ENCODE measurements at places on chromosomes 12 and 14.

DNA sequence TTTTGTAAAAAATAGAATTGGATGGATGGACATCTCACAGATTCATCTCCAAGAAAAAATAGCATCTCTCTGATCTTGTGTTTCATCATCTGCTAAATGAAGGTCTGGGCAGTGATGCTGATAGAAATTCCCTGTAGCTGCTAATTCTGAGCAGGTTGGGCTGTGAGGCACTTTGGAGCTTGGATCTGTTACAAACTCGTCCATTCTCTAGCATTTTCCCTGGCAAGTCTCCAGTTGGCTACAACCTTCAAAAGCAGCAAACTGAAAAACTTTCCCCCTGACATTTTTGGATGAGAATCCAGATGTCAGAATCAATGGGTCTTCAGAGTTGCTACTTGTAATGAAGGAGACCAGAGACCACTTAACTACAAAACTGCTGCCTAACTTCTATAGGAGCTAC, 72.7 kb downstream of the TPH2 start:
- DNase-seq, result peak; percentile 2

GRCh38 chr14:71481021-71481654, 451.1 kb upstream of the RGS6 start:
- no peak for DNase-seq

DNA sequence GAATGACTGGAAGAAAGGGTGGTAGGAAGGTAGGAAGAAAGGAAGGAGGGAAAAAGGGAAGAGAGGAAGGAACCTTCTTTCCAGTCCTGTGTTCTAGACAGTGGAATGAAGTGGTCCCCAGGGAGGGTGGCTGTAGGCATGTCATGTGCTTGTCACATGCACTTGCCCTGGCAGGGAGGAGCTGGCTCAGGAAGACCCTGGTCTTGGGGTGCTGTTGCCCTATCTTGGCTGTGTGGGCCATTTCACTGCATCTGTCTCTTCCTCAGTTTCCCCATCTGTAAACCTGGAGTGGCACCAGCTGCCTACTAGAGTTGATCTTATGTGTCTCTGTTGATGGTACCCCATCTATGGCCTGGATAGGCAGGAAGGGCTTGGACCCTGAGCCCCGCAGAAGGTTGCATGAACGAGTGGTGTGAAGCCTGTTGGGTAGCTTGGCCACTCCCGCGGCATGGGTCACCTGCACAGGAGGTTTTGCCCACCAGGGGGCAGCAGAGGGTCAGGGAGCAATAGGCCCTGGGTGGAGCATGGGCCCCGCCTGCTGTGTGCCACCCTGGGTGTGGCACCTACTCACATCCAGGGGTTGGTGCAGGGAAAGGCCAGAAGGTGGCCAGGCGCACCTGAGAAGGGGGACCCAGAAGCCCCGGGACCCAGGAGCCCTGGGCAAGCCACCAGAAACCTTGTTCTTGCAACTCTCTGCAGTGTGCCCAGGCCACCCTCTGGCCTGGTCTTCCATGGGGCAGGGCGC, 25.1 kb downstream of the MEG3 start:
- DNase-seq, result peak; percentile 33

- DNase-seq, result no peak
Measured at GRCh38 chr12:53046655-53047220, 3.1 kb upstream of the TNS2 start.

GRCh38 chr14:44494137-44494536, 12.9 kb downstream of the FSCB start:
- DNase-seq, result no peak

- DNase-seq, result no peak
Measured at GRCh38 chr14:63960926-63961567, 108.2 kb downstream of the SYNE2 start.

GRCh38 chr14:101108579-101109346, 205.2 kb upstream of the RTL1 start:
- no peak for DNase-seq

DNA sequence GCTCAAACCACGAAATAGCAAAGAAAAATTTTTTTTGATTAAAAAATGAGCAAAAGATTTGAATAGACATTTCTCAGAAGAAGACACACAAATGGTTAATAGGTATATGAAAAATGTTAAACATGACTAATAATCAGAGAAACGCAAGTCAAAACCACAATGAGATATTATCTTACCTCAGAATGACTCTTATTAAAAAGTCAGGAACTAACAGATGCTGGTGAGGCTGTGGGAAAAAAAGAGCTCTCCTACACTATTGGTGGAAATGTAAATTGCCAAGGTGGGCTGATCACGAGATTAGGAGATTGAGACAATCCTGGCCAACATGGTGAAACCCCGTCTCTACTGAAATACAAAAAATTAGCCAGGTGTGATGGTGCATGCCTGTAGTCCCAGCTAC, 315.5 kb upstream of the FLRT2 start:
- DNase-seq, result no peak

DNA sequence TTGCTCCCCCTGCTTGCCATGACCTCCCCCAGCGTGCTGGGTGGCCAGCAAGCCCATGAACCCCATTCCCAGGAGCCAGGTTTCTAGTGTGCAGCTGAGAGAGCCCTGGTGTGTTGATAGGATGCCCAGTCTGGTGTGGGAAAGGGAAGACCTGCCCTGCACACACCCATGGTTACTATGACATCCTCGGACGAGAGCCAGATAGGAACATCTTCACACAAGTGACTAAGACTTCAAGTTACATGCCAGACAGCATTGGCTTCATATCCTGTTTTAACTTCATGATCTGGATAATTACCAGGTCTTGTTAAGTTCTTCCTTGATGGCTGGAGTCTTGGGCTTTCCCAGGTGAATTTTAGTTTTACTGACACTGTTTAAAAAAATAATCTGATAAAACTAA, 196.6 kb upstream of the EGLN3 start:
- no peak for DNase-seq

DNA sequence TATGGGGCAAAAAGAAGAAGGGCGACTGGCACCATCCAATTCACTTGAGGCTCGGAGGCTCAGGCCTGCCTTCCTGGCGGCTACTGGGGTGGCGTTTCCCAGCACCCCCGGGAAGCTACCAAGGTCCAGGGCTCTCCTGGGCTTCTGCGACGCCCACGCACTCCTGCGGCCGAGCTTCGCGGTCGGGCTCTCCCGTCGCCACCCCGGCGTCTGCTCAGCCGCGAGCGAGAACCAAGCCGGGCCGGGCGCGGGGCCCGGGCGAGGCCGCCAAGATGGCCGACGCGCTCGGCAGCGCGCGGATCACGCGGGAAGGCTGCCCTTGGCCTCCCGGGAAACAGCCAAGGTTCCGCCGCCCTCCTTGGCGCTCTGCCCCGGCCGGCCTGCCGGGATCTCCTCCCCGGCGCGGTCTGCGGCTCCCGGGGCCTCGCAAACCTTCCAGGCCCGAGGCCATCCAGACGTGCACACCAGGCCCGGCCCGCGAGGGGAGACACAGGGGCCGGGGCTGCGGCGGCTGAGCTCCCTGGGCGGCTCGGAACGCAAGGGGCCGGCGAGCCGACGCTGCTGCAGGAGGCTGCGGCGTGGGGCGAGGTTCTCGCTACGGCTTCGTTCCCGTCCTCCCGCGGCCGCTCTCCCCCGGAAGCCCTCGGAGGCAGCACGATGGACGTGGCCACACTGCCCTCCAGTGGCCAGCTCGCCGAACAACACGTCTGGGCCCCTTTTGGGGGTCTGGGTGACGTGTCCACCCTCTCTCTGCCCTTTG, 23.5 kb upstream of the ZFP36L1 start:
- peak; percentile 82 for DNase-seq

DNA sequence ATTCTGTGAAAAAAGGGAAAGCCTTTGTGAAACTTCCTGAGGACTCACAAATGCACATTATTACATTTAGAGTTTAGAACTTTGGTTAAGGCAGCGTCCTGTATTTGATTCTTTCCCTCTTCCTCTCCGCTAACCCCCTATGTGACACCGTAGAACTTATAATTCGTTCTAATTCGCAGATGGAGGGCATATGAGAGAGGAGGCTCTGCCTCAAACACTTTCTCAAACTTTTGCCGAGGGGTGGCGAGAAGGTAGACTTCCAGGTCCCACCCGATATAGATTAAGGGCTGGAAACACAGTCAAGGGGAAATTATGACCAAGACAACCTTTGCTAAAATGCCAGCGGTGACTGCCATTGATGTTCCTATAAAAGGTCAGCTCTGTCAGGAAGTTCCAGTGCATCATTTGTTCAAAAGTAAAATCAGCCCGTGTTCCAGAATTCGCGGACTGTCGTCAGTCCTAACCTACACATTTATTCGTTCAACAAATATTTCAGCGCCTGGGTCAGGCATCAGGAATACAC, 904 bp upstream of the PAPOLA start:
- no peak for DNase-seq

DNA sequence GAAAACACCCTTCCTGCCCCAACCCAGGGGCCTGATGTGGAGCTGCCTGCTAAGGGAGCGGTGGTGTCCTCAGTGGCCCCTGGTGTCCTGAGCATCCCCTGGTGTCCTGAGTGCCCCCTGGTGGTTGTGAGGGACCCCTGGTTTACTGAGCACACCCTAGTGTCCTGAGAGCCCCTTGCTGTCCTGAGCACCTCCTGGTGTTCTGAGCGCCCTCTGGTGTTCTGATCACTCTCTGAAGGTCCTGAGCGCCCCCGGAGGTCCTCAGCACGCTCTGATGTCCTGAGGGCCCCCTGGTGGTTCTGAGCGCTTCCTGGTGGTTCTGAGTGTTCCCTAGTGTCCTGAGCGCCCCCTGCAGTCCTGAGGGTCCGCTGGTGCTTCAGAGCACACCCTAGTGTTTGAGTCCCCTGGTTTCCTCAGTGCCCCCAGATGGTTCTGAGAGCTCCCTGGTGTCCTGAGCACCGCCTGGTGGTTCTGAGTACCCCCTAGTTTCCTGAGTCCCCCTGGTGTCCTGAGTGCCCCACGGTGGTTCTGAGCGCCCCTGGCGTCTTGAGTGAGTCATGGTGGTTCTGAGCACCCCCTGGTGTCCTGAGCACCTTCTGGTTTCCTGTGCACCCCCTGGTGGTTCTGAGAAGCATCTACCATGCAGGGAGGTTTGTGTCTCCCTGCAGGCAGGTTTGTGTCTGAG, 1004.2 kb downstream of the TMEM121 start:
- DNase-seq, result no peak

DNA sequence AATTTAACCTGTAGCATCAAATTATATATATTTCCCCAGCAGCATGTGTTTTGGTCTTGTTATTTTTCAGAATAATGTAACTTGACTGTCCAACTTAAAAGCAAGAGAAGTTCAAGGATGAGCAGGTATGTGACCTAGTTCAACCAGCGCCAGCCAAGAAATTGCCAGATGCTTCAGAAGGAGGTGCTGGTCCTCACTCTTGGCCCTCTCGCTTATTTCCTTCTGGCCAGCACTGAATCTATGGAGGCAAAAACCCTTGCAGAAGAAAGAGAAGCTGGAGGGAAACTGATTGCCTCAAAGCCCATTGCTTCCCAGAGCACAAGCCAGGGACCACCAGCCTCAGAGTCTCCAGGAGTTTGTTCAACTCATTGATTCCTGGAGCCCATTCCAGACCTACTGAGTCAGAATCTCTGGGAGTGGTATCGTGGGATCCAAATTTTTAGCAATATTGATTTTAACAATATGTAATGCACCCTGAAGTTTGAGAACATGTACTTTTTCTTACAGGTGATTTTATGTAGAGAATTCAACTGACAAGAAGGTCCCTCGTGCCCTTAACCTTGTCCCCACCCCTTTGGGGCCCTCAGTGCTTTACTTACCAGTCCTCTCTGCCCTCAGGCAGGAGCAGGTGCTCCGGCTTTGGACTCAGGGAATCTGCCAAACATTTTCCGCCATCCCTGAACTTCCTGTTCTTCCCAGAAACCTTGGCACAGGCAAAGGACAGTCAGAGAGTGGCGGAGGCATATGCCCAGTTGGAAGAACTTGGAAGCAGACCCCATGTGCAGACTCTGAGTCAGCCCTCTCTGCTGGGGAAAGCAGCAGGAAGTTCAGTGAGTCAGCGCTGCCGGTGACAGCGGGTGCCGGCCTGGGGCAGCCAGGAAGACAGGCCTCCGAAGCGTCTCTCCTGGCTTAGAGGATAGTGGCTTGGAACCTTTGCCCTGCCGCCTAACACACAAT, 10.4 kb downstream of the BEST3 start:
- no peak for DNase-seq

DNA sequence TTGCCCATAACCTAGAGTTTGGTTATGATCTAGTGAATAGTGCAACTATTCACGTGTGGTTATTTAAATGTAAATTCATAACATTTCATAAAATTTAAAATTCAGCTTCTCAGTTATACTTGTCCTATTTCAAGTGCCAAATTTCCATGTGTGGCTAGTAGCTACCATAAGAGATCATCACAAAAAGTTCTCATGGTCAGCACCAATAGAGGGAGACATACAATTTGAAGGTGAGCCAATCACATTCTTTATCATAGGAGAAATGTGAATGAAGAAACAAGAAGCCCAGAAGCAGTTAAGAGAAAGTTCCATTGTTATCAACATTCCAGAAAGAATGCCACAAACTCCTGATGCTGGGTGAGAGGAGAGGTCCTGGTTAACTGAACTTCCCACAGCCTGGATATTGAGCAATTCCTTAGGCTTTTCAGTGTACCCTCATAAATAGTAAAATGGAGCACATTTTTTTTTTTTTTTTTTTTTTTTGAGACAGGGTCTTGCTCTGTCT, 892.9 kb upstream of the USP15 start:
- DNase-seq, result no peak

DNA sequence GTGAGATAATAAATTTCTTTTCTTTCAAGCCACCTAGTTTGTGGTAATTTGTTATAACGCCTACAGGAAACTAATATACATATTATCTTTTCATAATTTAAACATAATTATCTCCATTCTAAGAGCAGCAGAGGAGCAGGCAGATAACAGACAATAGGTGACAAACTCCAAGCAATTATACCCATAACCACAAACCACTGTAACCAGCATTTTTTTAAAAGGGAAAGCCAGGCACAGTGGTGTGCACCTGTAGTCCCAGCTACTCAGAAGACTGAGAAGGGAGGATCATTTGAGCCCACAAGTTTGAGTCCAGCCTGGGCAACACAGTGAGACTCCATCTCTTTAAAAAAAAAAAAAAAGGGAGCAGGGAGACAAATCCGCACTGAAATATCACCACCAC, 54.9 kb downstream of the ATF7 start:
- DNase-seq, result no peak

DNA sequence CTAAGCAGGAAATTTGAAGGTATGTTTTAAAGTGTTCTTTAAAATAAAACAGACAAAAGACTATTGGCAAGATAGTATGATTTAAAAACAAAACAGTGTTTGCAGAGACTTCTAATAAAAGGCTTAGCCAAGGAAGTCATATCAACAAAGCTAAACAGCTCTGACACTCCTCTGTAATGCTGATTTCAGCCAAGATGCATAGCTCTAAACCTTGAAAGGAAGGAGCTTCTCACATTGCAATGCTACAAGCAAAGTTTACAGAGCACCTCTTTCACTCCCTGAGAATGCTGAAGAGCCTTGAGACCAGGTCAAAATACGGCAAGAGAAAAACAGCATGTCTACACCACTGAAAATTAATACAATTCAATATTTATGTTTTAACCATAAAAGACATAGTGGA, 51.8 kb downstream of the PARP11 start:
- DNase-seq, result no peak

DNA sequence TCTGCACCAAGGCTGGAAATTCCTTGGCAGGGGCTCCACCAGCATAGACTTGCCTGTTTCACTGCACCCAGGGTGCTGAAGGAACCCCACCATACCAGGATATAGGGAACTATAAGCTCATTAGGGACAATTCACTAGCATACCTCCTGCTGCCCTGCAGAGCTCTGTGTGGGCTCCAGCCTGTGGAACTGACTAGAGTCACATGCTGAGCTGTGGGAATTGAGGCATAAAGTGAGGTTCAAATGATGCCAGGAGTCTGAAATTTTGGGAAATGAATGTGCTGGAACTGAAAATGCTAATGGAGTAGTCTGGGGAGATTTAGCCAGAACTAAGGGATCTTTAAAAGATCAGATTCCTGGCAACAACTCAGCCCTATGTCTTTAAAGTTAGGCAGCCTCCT, 7.3 kb upstream of the EMP1 start:
- DNase-seq, result no peak

GRCh38 chr14:54784657-54785056, 118.0 kb downstream of the GCH1 start:
- peak; percentile 47 for DNase-seq

Data from NCI-H1694 treated with DMSO at 0.1 percent for 48 hours (cell line).